ENCODE measurements at places on chromosomes 1 and 21.

GRCh38 chr21:20451046-20451445, 547.2 kb upstream of the NCAM2 start:
- DNase-seq, result no peak

DNA sequence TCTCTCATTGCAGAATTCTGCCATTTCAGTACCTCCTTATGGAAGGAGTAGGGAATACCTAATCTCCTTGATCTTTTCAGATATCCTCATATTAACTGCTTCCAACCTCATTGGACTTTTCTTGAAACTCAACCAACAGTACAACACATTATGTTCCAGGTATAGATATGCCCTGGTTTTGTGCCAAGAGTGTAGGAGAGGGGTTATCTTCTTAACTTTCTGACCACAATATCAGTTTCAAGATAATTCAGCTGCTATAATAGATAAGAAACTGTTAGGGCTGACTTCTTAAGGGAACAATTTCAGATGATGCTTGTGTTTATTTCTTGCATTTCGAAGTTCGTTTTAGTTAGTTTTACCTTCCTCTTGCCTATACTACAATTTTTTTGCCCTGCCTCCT, 2.1 kb upstream of the LPGAT1 start:
- DNase-seq, result no peak

GRCh38 chr1:2212532-2213491, 15.3 kb upstream of the SKI start:
- no peak for DNase-seq

GRCh38 chr1:184624051-184624450, 130.6 kb downstream of the EDEM3 start:
- DNase-seq, result no peak

DNA sequence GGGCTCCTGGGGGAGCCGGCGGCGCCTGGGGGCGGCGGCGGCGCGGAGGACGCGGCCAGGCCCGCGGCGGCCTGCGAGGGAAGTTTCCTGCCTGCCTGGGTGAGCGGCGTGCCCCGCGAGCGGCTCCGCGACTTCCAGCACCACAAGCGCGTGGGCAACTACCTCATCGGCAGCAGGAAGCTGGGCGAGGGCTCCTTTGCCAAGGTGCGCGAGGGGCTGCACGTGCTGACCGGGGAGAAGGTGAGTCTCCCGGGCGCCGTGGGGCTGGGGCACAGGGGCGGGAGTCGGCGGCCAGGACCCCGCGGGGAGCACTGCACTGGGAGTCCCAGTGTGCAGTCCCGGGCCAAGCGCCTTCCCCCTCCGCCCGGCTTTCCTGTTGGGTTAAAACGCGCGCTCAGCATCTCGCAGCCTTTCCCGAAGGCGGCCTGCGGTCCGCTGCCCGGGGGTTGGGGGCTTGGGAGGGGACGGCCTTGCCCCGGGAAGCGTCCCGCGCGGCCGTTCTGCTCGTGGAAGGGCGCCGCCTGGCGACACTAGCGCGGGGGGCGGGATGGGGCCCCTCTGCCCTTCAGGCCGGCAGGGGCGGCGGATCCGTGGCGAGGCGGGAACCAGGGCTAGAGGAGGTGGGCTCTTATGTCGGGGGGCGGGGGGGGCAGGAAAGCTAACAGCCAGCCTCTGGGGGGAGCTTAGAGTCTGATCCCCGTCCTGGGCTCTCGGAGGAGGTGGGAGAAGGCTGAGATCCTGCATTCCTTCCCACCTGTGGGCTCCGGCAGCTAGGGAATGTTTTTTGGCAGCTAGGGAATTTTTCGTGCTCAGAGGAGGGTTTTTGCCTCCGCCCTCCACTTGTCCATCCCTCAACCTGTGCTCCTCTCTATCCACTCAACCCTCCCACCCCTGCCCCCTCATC, 1.1 kb downstream of the HUNK start:
- DNase-seq, result no peak

DNA sequence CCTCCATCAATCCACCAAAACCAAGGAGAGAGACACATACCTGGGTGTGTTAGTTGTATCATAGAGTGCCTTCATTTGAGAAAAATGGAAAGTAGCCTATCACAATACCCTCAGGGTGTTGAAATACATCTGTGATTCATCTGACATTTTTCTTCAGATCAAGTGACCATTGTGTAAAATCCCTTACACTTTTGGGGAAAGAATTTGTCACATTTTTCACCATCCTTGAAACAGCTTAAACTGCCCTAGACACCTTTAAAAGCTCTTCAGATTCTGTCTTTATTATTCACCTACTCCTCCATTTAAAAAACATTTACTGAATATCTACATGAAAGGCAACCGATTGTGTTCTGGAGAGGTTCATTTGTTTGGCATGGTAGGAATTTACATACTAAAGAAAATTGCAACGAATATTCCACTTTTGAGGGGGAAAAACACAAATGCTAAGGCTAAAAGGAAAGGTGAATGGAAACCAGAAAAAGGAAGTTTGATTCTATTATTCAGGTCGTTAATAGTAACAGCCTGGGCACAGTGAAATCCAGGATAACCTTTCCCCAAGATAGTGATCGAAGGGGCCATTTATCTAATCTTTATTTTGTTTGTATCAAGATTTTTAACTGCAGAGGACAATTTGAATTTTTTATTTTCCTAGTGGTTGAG, 70.4 kb upstream of the SAMSN1 start:
- no peak for DNase-seq

DNA sequence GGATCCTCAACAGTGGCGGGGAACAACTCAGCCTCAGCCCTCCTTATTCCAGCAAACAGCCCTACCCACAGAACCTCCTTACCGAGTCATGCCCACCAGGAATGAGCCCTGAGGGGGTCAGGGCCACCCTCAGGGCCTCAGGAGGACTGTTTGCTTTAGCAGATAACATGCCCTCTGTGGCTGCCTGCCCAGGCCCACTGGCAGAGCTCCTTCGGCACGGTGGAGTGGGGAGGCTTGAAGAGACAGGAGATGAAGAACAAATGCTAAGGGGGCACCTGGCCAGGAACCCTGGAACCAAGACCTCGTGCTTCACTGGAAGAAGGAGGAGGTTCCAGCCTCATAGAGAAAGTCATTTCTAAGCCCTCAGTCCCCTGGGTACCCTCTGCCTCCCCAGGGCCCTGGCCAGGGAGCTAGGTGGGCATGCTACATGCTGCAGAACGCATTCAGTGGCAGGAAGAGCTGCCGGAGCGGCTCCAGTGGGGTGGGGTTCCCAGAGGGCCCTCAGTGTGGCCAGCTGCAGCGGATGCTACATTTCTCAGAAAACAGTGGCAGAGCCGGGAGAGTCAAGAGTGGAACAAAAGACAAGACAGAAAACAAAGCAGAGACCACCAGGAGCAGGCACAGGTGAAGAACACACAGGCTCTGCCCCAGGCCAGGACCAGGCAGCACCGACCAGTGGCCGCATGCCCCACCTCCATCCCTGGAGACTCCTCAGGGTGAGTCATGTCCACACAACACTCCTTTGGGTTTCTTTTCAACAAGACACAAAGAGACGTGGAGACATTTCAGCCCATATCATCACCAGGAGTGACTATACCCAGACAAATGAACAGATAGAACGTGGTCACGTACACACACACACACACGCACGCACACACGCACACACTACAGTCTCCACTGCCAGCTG, 39.8 kb downstream of the RIMS3 start:
- no peak for DNase-seq

- DNase-seq, result no peak
Observed at GRCh38 chr1:6274102-6274501, 13.2 kb upstream of the GPR153 start.

DNA sequence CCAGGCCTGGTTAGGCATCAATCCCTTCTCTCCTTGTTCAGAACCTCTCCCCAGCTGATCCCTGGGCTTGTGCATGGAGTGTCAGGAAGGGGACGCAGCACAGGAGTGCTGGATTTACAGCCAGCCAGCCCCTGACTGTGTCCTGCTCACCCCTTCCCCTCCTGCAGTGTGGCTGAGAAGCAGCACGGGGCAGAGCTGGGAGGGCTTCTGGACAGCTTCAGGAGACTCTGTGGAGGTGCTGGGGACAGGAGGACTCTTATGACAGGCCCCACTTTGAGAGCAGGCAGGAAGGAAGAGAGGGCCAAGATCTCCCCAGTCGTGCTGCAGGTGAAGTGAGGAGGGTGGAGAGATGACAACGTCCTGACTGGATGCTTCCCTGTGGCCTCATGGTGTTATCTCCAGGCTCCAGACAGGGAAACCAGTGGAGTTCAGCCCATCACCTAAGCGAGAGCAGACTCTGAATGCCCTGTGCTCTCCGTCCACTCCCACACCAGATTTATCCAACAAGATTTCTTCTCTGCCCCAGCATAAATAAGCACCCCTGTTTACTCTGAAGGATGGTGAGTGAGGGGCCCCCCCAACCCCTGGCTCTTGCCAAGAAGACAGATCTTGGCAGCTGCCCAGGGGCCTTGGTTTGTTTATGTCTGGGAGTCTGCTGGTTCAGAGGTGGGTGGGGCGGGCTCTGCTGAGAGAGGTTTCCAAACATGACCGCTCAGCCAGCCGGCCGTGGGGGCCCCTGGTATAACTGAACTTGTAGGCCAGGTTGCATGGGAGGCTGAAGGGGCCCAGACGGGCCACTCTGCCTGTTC, 21.3 kb downstream of the TMCC2 start:
- no peak for DNase-seq

DNA sequence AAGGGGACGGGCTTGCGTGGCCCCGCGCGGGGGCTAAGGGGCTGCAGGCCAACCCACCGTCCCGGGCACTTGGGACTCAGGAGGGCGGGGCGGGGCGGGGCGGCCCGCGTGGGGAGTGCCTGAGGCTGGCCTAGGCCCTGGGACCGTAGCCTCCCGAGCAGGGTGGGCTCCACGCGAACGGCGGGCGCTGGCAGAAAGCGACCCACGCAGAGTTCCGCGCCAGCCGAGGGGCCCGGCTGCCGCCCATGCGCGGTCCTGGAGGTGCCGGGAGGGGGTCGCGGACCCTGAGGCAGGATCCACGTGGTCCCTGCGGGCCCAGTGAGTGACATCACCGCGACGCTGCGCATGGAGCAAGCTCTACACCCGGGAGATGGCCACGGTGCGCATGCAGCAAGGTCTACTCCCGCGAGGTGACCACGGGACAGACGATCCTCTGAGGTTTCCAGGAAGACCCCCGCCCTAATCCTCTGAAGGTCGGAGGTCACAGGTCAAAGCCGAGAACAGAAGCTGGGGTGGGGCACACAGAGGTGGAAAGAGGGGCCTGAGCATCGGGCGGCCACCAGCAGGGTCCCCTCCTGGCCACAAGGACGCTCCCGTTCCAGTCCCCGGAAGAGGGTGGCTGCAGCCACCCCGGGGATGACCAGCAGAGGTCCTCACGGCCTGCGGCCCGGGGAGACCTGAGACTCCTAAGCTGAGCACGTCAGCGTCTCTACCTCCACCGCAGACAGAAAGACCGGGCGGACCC, 13.5 kb upstream of the SLC19A1 start:
- no peak for DNase-seq

DNA sequence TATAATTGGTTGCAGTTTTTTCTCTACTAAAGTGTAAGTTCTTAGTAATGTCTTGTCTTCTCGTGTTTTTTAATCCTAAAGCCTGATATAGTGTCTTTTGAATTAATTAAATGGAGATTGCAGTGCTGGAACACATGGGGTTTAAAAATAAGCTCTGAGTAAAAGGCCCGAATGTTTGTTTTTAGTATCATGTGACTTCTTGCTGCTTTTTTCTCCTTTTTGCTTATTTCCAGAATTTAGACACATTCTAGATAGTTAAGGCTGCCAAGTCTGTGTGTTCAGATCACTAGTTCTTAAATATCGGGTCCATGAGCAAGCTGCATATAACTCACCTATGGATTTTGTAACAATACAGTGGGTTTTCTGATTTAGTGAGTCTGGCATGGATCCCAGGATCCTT, 27.5 kb downstream of the KCTD3 start:
- DNase-seq, result no peak

GRCh38 chr1:64092851-64093371, 110.5 kb upstream of the UBE2U start:
- DNase-seq, result no peak

DNA sequence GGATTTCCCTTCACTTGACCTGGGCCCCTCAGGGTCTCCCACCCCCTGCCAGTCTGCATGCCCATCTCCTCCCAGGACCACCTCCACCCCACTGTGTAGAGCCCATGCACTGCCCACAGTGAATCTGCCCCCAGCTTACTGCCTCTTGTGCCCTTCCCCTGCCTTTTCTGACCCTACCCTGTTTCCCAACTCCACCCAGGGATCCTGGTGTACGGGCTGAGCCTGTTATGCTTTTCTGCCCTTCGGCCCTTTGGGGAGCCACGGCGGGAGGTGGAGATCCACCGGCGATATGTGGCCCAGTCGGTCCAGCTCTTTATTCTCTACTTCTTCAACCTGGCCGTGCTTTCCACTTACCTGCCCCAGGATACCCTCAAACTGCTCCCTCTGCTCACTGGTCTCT, 1.9 kb downstream of the TMEM79 start:
- DNase-seq, result no peak

DNA sequence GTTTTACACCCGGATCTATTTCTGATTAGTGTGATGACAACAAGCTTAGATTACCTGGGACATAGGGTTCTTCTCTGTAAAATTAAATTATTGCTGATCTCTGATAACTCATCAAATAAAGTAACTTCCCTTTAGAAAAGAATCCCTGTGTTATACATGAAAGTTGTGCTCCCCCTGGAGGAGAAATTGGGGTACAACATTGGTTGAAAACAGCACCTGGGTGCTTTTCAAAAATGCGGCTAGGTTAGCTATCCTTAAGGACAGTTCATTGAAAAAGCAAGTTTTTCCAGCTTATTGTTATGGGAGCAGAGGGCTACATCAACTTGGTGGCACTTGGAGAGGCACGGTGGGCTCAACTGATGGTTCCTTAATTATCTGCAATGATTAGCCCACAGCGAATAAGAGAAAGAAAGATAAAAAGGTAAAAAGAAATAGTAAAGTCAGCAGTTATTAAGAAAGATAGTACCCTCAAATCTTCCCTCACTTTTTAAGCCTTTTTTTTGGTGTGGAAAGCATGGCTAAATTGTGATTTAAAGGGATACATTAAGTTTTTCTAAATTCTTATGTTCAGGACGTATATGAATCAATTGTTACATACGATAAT, 97.8 kb downstream of the FMN2 start:
- DNase-seq, result no peak

DNA sequence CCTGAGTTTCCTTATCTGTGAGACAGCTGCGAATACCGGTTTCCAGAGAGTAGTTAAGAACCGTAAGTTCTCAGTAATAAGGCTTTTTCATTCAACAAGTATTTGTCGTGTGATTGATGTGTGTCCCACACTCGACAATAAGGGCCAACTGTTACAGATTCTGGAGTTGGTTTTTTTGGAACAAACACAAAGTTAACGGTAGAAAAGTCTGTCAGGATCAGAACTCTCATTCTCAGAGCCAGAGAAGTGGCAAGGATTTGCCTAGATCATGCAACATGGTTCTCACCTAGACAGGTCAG, 837 bp downstream of the NUDC start:
- DNase-seq, result no peak

DNA sequence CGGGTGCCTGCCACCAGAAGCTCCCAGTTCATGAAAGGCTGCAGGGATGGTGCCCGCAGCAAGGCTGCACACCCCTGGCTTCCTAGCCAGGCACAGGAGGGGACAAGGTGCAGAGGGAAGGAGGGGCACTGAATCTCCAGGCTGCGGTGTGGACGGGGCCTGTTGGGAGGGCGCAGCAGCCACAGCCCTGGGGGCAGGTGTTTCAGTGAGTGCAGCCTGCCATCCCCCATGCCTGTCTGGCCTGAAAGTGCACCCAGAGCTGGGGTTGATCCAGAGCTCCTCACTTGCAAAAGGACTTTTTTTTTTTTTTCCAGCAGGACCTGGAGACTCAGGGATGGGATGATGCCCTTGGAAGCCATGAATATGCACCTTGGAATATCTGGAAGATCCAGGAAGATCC, 153.7 kb upstream of the C1orf174 start:
- no peak for DNase-seq

- DNase-seq, result no peak
Observed at GRCh38 chr1:107949467-107950253, 15.3 kb downstream of the VAV3 start.
